ENCODE measurements at places on chromosomes 4 and X.

DNA sequence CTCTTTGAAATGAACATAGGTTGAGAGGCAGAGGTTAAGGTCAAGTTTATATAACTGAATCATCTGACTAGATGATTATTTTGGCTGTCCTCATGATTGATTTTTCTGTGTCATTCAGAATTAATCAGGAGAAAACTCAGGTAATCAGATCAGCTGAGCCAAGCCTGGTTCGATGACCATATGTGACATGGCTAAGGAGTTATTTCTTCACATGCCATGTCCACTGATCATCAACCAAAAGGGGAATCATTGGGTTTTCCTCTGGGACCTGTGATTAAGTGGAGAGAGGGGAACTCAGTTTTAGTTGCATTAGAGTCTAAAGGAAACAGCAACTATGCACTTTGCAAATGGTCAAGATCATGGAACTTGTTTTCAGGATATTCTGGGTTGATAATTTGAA is 20.3 kb upstream of the PACRGL start:
- no peak for DNase-seq

DNA sequence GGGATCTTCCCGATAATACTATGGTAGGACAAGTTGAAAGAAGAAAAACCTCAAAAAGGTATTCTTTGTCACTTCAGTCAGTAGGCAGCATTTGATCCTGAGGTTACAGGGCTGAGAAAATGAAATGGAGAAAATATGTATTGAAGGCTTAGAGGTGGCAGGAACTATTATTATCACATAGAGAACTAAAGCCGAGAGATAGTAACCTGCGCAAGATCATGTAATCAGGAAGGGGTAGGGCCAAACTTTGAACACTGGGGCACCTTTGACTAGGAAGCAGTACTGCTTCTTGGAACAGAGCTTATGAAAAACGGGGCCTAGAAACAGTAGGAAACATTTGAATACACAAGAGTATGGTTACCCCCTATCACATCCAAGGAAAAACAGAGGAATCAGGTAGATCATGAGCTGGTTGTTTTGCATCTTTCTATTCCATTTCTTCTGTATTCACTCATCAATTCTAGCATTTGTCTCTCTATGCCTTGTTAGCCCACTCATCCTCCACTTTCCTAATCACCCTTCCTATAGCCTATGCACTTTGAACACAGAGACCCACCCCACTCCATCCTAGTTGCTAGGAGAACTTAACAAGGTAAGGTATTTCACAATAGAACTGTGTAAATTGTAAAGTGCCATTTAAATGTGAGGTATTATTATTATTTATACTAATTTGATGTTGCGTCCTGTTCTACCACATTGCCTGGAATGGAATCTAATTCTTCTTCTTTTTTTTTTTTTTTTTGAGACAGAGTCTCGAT is 34.6 kb upstream of the SLC9A7 start:
- DNase-seq, result no peak

DNA sequence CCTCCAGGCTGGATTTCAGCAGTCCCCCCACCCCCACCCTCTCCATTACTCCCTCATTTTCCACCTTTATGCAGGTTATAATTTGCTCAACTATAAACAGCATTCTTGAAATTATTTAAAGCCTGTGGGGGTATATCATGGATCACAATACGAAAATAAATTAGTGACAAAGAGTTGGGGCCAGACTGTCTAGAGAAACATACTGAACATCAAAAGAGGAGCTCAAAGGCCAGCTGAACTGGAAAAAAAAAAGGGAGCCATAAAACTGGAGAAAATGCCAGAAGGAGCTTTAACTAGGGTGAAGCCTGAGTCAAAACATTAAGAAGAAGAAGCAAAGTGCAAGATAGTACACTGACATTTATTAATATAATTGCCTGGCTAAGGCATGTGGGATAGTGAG is 137.8 kb downstream of the ANTXR2 start:
- DNase-seq, result no peak

- no peak for DNase-seq
Observed at GRCh38 chr4:169945636-169946035, 80.6 kb downstream of the MFAP3L start.

GRCh38 chrX:42519666-42520231 is 258.2 kb downstream of the PPP1R2C start:
- no peak for DNase-seq

DNA sequence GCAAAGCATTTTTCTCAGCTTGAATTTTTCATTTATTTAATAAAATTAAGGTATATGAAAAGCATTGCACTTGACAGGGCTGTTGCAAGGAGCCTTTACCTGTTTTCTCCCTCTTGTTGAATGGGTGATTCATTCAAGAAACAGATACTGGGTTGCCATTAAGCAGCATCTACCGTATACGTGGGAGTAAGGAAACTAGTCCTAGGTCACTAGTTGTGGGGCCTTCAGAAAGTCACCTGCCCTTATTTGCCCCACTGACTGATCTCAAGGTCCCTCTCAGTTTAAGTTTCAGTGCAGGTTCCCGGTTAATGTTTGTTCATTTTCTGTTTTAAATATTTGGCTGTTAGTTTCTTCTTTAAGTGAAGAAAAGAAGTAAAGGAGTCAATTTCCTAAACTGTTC is 34.0 kb downstream of the LHFPL1 start:
- no peak for DNase-seq

GRCh38 chr4:16117164-16117563 is 33.3 kb upstream of the PROM1 start:
- no peak for DNase-seq

GRCh38 chrX:53587795-53588420 is 98.6 kb downstream of the HUWE1 start:
- no peak for DNase-seq

GRCh38 chr4:61921920-61922319 is 721.8 kb downstream of the ADGRL3 start:
- no peak for DNase-seq

GRCh38 chr4:48944756-48945241 is 38.2 kb upstream of the OCIAD2 start:
- DNase-seq, result no peak

- DNase-seq, result no peak
Observed at GRCh38 chr4:24949970-24950369, 37.1 kb upstream of the CCDC149 start.

DNA sequence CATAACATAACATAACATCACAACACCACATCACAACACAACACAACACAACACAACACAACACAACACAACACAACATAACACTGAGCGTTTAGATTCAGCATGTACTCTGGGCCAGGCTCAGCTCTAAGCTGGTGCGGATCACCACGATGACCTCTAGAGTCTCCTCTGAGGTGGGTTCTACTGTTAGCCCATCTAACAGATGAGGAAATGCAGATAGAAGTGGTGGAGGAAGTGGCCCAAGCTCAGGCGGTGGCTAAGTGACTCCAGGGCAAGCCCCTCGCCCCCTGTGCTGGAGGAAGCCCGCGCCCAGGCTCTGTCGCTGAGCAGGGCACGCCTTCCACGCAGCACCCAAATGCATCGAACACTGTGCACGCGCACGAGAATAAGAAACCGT is 45.3 kb upstream of the CDKN2AIP start:
- DNase-seq, result no peak

DNA sequence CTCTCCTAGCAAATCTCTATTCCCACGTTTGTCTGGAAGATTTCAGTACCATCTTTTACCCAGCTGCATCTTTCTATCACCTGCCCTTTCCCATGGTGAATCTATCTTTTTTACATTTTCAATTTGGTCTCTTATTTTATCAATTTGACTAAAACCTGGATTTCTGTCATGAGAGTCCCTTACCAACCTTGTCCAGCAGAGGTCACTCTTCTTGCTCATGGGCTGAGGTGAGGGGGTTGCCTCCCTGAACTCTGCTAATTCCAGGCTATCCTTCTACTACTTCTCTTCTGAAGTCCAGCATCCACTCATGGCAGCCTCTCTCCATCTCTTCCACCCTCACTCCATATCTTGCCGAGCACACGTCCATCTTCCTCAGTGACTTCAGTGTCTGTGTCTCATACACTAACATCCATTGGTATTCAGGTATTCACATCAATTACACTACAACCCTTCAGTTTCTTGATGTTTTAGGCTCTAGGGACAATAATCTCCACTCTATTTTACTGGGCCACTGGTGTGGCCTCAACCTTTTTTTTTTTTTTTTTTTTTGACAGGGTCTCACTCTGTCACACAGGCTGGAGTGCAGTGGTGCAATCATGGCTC is 17.8 kb upstream of the ZNF827 start:
- no peak for DNase-seq

GRCh38 chr4:174324725-174325124 is 41.0 kb downstream of the CEP44 start:
- DNase-seq, result no peak

All from effector memory CD4-positive, alpha-beta T cell (primary cell).